ENCODE measurements at places on chromosomes 11 and 22. TPM values are rescaled to one million over a fixed set of nuclear protein-coding genes. Genes with fewer than 3 reads are reported as not detected.

P2RX6 gene
- 0.56 TPM for total RNA-seq

INS gene
- not detected for total RNA-seq

POU2AF2 gene
- not detected for total RNA-seq

IL18 gene
- 0.33 TPM for total RNA-seq

TST gene
- 0.61 TPM for total RNA-seq

GPR152 gene
- not detected for total RNA-seq

ACRV1 gene
- not detected for total RNA-seq

GAL3ST3 gene
- not detected for total RNA-seq

RTN4R gene
- total RNA-seq = 4.1 TPM

CCDC87 gene
- 0.10 TPM for total RNA-seq

TRIM51 gene
- total RNA-seq = not detected

DCHS1 gene
- 11.2 TPM for total RNA-seq

FBLN1 gene
- total RNA-seq = 1.5 TPM

SYT8 gene
- total RNA-seq = not detected

LRRC56 gene
- 5.6 TPM for total RNA-seq

RFPL2 gene
- 0.60 TPM for total RNA-seq

SEZ6L gene
- not detected for total RNA-seq

HARBI1 gene
- total RNA-seq = 17.1 TPM

OR8D4 gene
- total RNA-seq = not detected

MMP1 gene
- total RNA-seq = not detected

CD81 gene
- total RNA-seq = 146 TPM

UPK3A gene
- total RNA-seq = not detected

PGA5 gene
- not detected for total RNA-seq

CYTH4 gene
- 146 TPM for total RNA-seq

TNKS1BP1 gene
- 14.4 TPM for total RNA-seq

SCGB1A1 gene
- 1.8 TPM for total RNA-seq

KCTD14 gene
- total RNA-seq = 0.18 TPM
